Activated CD8-positive, alpha-beta T cell treated with anti-CD3 and anti-CD28 coated beads, Interleukin-2, amount 10 ng/mL, durations not matched to agents 7 days and 5 days (primary cell): ENCODE measurements at places on chromosomes 11 and 22.

DNA sequence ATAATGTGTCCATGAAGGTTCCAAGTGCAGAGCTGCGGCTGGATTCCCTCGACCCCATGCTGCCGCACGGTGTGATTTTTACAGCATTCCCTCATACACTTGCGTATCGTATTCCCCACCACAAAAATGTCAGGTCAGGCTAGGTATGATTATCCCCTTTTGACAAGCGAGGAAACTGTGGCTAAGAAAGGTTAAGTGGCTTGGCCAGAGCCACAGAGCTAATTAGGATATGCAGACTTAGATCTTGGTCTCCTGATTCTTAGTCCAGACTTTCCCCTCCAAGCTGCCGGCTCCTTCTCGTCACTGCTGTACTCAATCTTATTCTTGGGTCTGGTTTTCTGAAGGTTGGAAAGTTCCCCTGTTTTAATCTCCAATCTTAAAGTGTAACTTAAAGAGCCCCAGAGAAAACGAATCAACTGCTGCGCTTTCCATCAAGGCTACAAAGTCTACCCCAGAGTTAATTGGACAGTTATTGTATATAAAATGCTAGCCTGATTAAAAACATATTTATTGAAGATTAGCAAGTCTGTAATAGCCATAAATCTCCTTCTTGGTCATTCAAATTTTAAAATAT lies 176.6 kb downstream of the ADAMTS15 start:
- no peak overlapping the region for H3K27ac ChIP-seq
- peaks cover 5% of the 10 kb centered on the region for H3K27me3 ChIP-seq
- DNase-seq: no peak
- H3K4me3 ChIP-seq: no peak overlapping the region
- H3K4me1 ChIP-seq: no peaks in the 10 kb centered on the region
- H3K36me3 ChIP-seq: no peaks in the 10 kb centered on the region

GRCh38 chr11:86047275-86047991 lies 21.5 kb downstream of the PICALM start:
- no peaks in the 10 kb centered on the region for H3K27me3 ChIP-seq
- H3K27ac ChIP-seq: peak overlapping the region; percentile 78
- peaks cover 77% of the 10 kb centered on the region for H3K4me1 ChIP-seq

GRCh38 chr11:86415026-86415425 lies 40.3 kb downstream of the CCDC81 start:
- no peak for DNase-seq
- peaks cover 3% of the 10 kb centered on the region for H3K4me1 ChIP-seq
- no peaks in the 10 kb centered on the region for H3K27me3 ChIP-seq
- no peak overlapping the region for H3K4me3 ChIP-seq
- H3K36me3 ChIP-seq: no peaks in the 10 kb centered on the region

DNA sequence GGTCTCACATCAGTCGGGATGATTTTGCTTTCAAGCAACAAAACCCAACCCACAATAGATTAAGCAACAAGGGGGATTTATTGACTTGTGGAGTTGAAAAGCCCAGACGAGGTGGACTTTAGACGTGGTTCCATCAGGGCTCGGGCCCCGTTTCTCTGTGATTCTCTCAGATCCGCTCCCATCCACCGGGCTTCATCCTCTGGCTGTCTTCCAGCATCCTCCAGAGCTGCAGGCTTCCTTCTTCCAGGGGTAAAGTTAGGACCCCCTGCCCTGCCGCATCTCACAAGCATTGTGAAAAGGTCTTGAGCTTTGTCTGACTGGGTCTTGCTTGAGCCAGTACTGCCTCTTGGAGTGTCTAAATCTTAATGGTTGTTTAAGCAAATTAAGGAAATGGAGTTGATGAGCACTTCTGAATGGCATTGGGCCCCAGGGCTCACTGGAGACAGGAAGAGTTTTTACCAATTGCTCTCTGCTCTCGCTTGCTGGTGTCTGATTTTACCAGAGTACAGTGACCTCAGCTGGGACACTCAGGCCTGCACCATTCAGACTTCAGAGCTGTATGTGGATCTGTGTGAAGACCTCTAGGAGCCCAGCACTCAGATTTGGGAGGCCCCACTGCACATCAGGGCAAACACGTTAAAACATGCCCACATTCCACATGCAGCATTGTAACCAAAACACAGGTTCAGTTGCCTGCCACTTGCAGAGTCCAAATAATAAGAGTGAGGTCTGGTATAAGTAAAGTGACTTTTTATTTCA lies 13.5 kb upstream of the FTH1 start:
- no peak overlapping the region for H3K4me3 ChIP-seq
- DNase-seq: no peak
- peaks cover 5% of the 10 kb centered on the region for H3K4me1 ChIP-seq
- no peak overlapping the region for H3K27ac ChIP-seq

- peaks cover 2% of the 10 kb centered on the region for H3K27me3 ChIP-seq
- H3K4me3 ChIP-seq: no peak overlapping the region
- H3K4me1 ChIP-seq: peaks cover 23% of the 10 kb centered on the region
- peaks cover 1% of the 10 kb centered on the region for H3K36me3 ChIP-seq
- DNase-seq: no peak
Observed at GRCh38 chr11:86119077-86119476, 50.2 kb upstream of the PICALM start.

DNA sequence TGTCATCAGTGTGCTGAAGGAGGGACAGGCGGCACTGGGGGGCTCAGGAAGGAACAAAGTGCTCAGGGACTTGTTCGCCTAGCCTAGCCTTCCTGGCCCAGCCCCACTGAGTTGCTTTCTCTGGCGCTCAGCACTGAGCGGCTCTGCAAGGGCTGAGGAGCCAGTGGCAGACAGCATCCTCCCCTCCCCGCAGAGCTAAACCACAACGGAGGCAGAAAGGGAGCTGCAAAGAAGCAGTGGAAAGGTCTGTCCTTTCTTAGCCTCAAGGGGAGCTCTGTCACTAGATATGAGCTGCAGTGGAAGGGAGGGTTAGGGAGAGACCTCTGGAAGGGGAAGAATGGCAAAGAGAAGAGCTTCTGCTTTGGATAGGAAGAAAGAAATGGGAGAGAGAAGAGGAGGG lies 89.7 kb upstream of the PHOX2A start:
- DNase-seq: peak; percentile 91
- peaks cover 45% of the 10 kb centered on the region for H3K4me1 ChIP-seq
- peak overlapping the region; percentile 82 for H3K27ac ChIP-seq
- H3K4me3 ChIP-seq: peak overlapping the region; percentile 12
- peaks cover 10% of the 10 kb centered on the region for H3K36me3 ChIP-seq

GRCh38 chr11:6962141-6962540 lies 35.9 kb downstream of the ZNF215 start:
- H3K4me3 ChIP-seq: no peak overlapping the region
- H3K27me3 ChIP-seq: no peaks in the 10 kb centered on the region
- no peak for DNase-seq
- H3K36me3 ChIP-seq: no peaks in the 10 kb centered on the region

- H3K4me3 ChIP-seq: no peak overlapping the region
- H3K27ac ChIP-seq: no peak overlapping the region
- H3K27me3 ChIP-seq: no peaks in the 10 kb centered on the region
- H3K36me3 ChIP-seq: peaks cover 12% of the 10 kb centered on the region
Observed at GRCh38 chr11:88886796-88887195, 179.0 kb downstream of the GRM5 start.

- H3K27ac ChIP-seq: no peak overlapping the region
- no peaks in the 10 kb centered on the region for H3K4me1 ChIP-seq
- H3K27me3 ChIP-seq: no peaks in the 10 kb centered on the region
- peaks cover 14% of the 10 kb centered on the region for H3K36me3 ChIP-seq
Observed at GRCh38 chr11:34957206-34957605, 40.8 kb downstream of the PDHX start.

- no peaks in the 10 kb centered on the region for H3K27me3 ChIP-seq
- no peaks in the 10 kb centered on the region for H3K36me3 ChIP-seq
- DNase-seq: no peak
- no peak overlapping the region for H3K4me3 ChIP-seq
Observed at GRCh38 chr22:37782340-37783168, 25.2 kb upstream of the GCAT start.

DNA sequence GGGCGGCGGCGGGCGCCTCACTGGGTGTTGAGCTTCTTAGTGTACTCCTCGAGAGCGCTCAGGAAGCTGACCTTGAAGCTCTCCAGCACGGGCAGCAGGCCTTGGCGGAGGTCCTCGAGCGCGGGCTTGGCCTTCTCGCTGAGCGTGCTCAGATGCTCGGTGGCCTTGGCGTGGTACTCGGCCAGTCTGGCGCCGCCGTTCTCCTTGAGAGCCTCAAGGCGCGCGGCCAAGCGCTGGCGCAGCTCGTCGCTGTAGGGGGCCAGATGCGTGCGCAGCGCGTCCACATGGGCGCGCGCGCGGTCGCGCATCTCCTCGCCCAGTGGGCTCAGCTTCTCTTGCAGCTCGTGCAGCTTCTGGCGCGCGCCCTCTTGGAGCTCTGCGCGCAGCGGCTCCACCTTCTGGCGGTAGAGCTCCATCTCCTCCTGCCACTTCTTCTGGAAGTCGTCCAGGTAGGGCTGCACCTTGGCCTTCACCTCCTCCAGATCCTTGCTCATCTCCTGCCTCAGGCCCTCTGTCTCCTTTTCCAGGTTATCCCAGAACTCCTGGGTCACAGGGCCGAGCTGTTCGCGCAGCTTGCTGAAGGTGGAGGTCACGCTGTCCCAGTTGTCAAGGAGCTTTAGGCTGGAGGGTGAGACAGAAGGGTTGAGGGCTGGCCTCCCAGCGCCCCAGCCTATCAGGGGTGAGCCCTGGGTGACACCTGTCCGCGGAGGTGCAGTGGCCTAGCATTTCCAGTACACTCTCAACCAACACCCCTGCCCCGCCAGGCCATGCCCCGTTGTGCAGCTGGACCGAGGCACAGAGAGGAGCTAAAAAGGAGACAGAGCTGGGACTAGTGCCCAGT lies 1.4 kb downstream of the APOA1 start:
- peak overlapping the region; percentile 73 for H3K4me3 ChIP-seq
- peak overlapping the region; percentile 76 for H3K27ac ChIP-seq

DNA sequence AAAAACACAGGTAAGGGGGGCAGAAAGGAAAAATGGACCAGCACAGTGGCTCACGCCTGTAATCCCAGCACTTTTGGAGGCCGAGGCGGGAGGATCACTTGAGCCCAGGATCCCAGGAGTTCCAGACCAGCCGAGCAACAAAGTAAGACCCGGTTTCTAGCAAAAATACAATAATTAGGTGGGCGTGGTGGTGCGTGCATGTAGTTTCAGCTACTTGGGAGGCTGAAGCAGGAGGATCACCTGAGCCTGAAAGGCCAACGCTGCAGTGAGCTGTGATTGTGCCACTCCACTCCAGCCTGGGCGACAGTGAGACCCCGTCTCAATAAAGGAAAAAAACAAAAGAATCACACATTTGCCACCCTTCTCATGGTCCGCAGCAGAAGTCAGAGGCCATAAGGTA lies 519.4 kb downstream of the BRD1 start:
- H3K4me1 ChIP-seq: no peaks in the 10 kb centered on the region
- H3K27ac ChIP-seq: no peak overlapping the region
- H3K36me3 ChIP-seq: no peaks in the 10 kb centered on the region
- DNase-seq: no peak

DNA sequence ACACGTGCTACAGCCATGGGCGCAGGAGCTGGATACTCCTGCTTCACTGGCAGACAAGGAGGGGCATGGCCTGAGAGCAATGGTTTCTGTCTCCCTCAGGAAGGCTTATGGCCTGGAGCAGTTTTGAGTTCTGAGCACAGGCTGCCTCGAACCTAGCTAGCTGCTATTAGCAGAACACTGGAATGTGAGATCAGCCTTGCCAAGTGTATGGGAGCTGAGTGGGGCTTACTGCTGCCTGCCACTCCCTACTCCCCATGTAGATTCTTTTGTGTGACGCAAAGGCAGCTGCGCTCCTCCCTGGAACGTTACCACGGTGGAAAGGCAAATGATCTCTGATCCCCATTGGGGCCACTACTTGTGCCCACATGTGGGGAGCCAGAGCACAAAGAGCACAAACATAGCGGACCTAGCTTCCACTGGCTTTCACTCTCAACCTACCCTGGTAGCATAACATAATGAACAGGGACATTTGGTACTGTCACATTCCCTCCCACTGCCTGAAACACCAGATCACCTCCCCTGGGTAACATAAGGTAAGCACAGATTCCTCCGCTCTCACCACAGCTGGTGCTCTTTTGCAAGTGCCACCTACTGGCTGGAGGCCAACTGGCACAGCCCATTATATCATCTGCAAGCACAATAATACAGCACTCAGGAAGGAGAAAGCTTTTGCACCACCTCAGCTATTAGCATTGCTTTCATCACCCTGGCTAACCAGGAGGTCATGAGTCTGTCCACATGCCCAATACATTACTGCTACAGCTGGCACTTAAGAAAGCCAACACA lies 84.6 kb upstream of the GUCY1A2 start:
- H3K4me1 ChIP-seq: no peaks in the 10 kb centered on the region
- no peak overlapping the region for H3K27ac ChIP-seq
- H3K27me3 ChIP-seq: no peaks in the 10 kb centered on the region

- H3K36me3 ChIP-seq: peaks cover 7% of the 10 kb centered on the region
- no peaks in the 10 kb centered on the region for H3K4me1 ChIP-seq
- peaks cover 67% of the 10 kb centered on the region for H3K27me3 ChIP-seq
Observed at GRCh38 chr22:28942801-28943500, 59.6 kb downstream of the ZNRF3 start.
